Effector CD4-positive, alpha-beta T cell (primary cell): ENCODE measurements at places on chromosomes 16 and 17.

DNA sequence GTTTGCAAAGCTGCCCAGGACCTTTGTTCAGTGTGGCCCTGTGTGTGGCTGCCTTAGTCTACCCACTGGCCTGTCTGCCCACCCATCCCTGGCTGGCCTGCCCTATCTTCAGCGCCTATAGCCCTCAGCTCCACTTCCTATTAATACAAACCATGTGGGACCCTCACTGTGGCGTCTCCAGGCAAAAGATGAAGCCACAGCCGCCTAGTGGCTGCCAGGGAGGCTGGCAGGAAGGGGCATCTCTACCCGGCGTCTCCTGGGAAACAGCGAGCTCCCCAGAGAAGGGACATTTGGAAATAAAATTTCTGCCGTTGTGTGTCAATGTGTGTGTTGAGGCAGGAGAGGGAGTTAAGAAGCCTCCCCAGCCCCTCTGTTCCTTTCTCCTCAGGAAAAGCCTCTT is 31.5 kb downstream of the NEUROD2 start:
- no peak for DNase-seq

GRCh38 chr17:74053712-74054078 is 149.8 kb upstream of the RPL38 start:
- DNase-seq, result no peak

- DNase-seq, result no peak
These were observed 245.0 kb upstream of the CDH5 start for GRCh38 chr16:66121466-66121865.

DNA sequence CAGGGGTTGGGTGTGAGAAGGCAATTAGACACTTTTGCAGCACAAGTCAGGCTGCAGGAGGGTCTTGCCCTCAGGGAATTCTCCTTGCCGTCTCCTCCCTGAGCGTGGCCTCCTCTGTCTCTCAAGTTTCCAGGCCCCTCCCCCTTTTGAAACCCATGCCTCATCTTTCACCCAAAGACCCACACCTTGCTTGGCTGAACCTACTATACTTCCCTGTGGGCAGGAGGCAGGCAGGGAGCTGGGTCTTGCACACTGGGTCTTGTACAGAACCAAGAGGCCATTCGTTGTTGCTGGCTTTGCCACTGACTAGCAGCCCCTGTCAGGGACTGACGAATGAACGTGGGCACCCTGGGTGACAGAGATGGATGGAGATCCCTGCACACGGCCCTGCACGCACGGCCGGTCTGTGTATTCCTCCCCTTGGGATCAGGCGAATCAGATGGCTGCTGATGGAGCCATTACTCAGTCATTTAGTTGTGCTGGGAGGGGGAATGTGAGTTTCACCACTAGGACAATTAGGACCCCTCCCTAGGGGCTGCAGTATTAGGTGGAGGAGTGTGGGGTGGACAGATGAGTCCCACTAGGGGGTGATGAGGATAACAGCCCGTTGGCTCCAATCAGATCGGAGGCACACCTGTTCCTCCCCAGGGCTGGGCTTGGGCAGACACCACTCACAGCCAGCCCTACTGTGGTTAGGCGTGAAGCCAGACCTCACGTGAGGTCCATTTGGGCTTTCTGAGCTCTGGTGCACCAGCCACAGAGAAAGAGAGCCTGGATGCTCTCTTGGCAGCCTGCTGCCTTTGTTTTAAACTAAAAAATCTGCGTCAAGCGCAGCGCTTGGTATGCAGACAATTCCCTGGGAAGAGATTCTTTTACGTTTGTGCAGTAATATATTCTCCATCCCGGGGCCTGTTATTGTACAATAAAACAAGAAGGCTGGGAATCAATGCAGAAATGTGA is 167.7 kb upstream of the WSCD1 start:
- no peak for DNase-seq

- no peak for DNase-seq
These were observed 648.5 kb upstream of the RBFOX1 start for GRCh38 chr16:6684076-6684673.

- no peak for DNase-seq
These were observed 1406.0 kb upstream of the CDH8 start for GRCh38 chr16:63442246-63442645.

GRCh38 chr17:77242118-77242851 is 101.5 kb downstream of the SEC14L1 start:
- DNase-seq, result no peak

DNA sequence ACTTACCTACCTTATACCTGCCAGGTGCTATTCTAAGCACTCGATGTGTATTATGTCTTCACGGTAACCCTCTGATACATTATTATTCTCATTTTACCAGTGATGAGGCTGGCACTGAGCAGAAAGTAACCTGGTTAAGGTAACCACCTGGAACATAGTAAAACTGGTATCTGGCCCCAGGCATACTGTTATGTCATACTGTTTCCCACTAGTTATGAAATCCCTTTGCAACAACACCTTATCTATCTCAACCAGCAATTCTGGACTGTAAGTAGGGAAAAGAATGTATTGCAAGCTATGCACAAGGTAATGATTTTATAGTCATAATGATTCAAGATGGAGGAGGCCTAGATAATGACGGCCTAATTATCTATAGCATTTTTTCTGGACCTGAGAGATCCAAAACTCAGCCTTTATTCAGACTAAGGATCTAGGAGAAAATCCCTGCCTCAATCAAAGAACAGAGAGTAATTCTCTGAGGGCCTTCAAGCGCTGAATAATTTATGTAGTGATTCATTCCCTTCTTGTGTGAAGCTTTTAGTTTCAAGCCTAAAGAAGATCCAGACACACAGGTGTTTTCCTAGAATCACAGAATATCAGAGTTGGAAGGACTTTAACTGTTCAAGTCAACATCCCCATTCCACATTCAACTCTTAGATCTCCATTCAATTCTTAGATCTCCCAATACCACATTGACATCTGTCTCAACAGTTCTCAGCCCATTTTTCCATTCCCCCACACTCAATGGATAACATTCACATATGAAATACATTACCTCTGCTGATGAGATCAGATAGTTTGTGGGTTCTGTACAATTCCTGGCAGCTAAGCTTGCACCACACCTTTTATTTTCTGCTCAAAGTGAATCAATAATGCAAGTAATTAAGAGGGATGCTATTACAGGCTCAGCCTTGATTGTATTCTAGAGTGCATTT is 14.9 kb upstream of the MMD start:
- DNase-seq, result no peak

DNA sequence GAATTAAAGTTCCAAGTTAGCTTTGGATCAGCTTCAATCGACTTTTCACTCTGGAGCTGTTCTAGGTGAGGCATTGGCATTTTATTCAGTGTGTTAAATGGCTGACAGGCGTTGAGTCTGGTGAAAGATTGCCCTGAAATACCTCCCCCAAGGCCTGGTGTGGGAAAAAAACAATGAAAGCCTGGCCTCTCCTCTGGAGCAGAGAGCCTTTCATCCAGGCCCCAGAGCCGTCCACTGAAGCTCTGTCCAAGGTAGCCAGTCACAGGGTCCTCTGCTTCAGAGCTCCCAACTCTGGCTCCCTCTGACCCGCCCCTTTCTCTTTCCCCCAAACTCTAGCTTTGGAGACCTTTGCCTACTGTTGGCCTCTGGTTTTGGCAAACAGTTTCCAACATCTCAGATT is 123.6 kb upstream of the CRHR1 start:
- DNase-seq, result no peak

DNA sequence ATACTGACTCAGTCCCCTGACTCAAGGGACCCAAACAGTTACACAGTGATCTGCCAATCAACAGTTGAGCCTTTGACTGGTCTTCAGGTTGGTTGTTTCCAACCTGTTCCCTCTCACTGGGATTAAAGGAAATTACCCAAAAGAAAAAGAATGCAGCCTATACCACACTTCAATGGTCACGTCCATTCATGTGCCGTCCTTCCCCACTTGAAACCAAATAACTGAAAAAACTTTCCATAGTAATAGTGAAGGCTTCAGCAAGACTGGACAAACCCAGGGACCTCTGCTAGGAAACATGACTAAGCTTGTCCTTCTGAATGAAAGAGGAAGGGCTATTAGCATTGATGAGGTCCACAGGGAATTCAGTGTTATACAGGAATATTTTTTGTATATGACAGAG is 30.6 kb downstream of the MRPS23 start:
- no peak for DNase-seq

DNA sequence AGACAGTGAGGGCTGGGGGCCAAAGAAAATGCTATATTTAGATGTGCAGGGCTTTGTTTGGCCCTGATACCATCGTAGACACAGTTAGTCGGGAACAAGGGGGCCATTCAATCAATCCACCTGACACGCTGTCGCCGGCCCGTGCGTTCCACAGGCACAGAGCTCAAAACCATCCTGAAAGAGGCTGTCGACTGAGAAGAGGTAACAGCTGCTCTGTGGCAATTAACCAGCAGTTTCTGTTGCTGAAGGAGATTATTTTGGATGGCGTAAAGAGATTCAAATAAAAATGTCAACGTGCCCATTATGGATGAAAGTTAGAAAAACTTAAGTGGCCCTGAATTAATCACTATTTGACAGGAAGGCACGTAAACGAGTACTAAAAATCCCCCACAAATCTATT is 276.2 kb upstream of the IRX5 start:
- no peak for DNase-seq

GRCh38 chr16:85149776-85150175 is 37.5 kb upstream of the CIBAR2 start:
- DNase-seq, result no peak

- no peak for DNase-seq
These were observed 1378.8 kb upstream of the CDH8 start for GRCh38 chr16:63415014-63415413.

GRCh38 chr17:38620551-38621277 is 15.0 kb upstream of the SRCIN1 start:
- DNase-seq, result no peak

GRCh38 chr16:75143941-75144340 is 4.4 kb upstream of the ZFP1 start:
- no peak for DNase-seq

DNA sequence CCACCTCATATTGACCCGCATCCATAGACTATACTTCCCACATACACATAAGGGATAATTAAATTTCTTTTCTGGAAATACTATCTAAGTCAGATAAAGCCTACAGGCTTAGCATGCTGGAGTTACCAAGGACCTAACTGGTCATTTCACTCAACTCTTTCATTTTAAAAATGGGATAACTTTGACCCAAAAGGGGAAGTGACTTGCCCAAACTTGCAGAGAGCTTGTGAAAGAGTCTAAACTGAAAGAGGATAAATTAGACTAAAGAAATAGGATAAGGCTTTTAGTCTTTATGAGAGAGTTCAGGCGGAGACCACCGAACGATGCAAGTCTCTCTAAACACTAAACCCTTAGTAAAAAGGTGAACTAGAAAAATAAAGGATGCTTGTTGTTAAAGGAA is 3.9 kb upstream of the KRT33A start:
- no peak for DNase-seq

DNA sequence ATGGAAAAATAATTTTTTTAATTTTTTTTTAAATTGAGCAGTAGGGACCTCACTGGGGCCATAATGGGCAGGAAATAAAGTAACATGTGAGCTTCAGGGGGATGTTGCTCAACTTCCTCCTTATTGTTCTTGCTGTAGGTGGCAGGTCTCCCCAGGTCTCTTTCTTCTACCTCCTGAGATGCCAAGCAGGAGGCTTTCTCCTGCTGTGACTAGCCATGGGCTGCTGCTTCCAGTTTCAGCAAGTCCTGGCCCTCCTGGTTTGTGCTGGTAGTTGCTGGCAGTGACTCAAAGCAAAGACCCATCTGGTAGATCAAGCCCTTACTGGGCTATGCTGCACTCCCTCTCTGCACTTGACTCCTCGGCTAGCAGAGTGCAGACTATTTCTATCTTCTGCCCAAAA is 2.3 kb downstream of the DPEP2NB start:
- no peak for DNase-seq

GRCh38 chr17:20092973-20093626 is 83.9 kb downstream of the SPECC1 start:
- DNase-seq, result no peak
